NB4 (cell line): ENCODE measurements at places on chromosomes 11 and 22.
A peak's percentile ranks its signal among the peaks of the same experiment; 100 is the strongest.

GRCh38 chr11:70557742-70558485 is 159.6 kb downstream of the CTTN start:
- no peak for DNase-seq

- peak; percentile 24 for DNase-seq
Observed at GRCh38 chr11:85749287-85749834, 61.6 kb downstream of the SYTL2 start.

GRCh38 chr11:76880314-76880713 is 19.6 kb downstream of the ACER3 start:
- no peak for DNase-seq

DNA sequence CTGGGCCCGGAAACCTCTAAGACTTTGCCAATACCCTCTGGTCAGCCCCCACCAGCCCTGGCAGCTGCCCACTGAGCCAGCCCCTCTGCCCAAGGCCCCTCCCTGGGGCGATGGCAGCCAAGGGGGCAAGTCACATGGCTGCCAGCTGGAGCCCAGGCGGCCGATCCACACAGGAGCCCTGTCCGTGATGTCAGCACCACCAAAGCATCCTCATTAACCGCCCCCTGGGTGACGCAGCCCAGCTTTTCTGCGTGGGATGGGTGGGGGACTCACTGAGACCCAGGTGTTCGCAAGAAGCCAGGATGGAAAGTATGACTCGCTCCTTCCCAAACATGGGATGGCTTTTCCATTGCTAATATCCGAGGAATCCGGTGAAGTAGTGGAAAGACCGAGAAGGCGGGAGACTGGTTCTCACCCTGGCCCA is 46.6 kb upstream of the WNT7B start:
- no peak for DNase-seq

- DNase-seq, result no peak
Observed at GRCh38 chr11:86514453-86514852, 139.8 kb downstream of the CCDC81 start.
